Dorsolateral prefrontal cortex (tissue), 122 donors: ENCODE measurements at places on chromosomes 5 and 9.
A peak's percentile ranks its signal among the peaks of the same experiment; 100 is the strongest.

DNA sequence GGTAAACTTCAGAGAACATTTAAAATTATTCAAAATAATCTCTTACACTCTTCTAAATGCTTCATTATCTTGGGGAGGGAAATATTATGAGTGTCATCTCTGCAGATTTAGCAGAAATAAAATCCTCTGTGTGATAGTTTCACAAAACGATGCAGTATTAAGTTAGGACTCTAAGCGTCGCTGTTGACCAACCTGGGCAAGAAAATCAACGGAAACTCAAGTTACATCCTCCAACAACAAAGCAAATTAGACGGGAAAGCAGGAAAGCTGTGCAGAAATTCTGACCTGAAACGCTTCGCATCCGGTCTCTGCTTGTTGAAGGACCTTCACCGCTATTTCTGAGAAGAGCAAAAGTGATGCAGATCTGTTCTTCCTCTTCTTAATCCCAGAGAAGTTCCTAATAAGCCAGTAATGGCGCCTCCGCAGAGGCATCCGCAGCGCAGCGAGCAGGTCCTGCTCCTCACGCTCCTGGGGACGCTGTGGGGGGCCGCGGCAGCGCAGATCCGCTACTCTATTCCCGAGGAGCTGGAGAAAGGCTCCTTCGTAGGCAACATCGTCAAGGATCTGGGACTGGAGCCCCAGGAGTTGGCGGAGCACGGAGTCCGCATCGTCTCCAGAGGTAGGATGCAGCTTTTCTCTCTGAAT is at the start of gene PCDHGA6:
Gene PCDHGA6 (plus strand): TSS at position 219 of the 645 bp plus-strand sequence. CDS start 193 bp downstream, at position 412.
- no peak for DNase-seq

- DNase-seq, result peak; percentile 54
Observed at GRCh38 chr9:36504156-36504555, 68.5 kb upstream of the MELK start.

DNA sequence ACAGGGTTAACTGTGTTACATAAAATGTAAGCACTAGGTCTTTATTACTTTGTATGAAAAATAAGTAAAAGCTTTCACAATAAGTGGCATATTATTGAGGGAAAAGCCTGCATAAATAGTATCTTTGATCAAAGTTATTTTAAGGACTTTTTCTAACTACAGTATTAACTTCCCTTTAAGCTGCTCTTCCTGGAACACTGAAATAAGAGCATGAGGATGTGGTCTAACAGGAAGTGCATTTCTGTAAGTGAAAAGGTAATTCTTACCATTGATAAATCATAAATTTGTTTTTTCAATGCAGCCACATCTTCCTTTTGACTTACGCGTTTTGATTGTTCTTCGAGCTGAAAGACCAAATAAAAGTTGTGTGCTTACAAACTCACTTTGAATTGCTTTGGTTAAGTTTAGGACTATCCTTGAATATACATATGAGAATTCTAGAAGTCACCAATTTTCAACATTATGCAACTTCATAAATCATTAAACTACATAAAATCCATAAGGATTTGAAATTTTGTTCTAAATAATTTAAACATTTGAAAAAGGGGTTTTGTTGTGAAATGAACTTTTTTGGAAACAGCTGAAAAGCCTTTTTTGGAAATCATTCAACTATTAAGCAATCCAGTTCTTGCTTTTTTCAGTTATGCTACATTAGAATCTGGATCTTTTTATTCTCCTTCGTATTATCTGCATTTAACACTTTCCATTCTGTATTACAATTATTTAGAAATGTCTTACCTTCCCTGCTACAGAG is 50.6 kb downstream of the RASEF start:
- no peak for DNase-seq

GRCh38 chr9:20186823-20187222 is 398.0 kb upstream of the SLC24A2 start:
- DNase-seq, result no peak

DNA sequence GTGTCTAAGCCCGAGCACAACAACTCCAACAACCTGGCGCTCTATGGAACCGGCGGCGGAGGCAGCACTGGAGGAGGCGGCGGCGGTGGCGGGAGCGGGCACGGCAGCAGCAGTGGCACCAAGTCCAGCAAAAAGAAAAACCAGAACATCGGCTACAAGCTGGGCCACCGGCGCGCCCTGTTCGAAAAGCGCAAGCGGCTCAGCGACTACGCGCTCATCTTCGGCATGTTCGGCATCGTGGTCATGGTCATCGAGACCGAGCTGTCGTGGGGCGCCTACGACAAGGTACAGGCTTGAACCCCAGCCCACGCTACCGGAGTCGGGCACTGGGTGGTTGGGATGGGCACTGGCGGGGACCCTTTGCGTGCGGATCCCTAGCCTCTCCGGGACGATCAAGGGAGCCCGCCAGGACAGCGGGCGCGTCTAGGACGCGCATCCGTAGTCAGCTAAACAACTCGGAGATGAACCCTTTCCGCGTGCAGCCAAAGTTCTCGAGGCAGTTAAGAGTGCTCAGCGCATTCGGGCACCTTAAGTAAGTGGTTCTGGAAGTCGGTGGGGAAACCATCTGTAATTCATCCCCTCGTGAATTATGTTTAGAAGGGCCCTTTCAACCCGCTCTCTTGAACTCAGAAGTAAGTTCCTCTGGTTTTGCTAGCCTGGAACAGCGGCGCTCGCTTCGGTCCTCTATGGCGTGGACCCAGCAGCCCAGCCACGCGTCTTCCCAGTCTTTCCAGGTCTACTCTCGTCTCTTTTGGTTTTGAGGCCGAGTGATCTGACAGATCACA is 1.3 kb downstream of the KCNN2 start:
- no peak for DNase-seq

- DNase-seq, result no peak
Observed at GRCh38 chr5:5220901-5221631, 80.9 kb downstream of the ADAMTS16 start.

DNA sequence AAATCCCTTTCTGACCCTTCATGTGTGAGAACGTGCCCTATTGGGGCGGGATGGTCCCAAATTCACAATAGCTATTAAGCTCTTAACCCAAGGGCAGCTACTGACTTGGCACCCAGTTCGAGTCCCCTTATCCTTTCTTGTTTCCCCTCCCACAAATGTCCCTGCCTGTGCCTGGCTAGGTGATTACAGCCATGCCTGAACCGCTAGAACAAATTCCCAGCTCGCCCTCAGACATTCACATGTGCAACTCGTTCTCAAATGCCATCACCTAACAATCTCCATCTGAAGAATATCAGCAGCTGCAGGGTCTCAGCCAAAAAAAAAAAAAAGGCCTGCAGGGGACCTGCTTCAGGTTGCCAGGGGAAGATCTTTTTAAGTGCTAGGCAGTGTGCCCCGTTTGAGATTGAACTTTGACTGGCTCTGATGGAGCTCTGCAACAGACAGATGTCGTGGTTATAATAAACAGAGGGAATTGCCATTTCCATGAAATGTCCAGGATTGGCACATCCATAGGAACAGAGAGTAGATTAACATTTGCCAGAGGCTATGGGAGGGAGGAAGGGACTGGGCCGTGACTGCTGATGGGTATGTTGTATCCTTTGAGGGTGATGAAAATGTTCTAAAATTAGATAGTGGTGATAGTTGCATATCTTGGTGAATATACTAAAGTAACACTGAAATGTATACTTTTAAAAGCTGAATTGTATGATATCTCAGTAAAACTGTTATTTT is 347.2 kb upstream of the WWC1 start:
- DNase-seq, result no peak

- DNase-seq, result no peak
Observed at GRCh38 chr5:102902135-102902448, 147.0 kb downstream of the PAM start.

DNA sequence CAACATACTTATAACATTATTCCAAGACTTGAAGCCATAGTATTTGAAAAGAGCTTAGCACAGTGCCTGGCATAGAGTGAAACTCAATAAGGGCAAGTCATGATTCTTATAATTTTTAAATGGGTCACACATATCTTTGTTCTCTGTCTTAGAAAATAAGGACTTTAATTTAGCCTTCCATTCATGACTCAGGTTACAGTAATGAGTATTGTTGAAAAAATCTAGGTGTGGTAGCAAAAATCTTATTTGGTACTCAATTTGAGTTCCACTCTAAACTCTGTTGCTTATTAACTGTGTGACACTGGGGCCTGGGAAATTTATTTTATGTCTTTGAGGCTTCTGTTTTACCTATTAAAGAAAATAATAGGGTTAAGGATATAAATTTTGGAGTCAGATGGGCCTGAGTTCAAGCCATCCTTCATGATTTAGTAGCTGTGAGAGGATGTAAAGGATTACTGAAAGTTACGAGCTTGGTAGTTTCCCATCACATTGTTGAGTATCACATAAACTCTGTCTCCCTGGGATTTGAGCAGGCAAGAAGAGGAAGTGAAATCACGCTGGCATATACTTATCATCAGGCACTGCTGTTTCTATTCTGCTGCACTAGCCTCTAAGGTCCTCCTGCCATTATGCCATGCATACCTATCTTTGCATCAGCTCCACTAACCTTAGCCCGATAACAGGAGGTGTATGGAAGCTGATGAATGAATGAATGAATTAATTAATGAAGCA is 1.5 kb downstream of the SPINK9 start:
- DNase-seq, result no peak

GRCh38 chr5:43619911-43620310 is 16.9 kb downstream of the NNT start:
- DNase-seq, result no peak

GRCh38 chr5:31664566-31664965 is 25.6 kb downstream of the PDZD2 start:
- DNase-seq, result no peak

DNA sequence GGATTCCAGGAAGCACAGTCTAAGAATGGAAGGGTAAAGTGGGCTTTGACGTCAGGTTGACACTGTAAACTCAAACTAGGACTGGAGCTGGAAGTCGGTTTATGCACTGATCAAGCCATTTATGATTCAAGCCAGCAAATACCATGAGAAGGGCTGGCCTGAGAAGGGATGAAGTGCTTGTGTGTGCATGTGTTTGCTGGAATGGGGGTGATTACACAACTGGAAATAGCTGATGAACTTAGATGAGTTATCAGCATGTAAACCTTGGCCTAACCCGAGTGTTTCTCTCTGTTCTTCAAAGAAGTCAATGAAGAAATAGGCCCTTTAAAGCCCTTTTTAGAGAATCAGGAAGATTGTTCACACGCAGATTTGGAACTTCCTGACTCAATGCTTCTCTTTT is 287.6 kb downstream of the RFX3 start:
- no peak for DNase-seq

DNA sequence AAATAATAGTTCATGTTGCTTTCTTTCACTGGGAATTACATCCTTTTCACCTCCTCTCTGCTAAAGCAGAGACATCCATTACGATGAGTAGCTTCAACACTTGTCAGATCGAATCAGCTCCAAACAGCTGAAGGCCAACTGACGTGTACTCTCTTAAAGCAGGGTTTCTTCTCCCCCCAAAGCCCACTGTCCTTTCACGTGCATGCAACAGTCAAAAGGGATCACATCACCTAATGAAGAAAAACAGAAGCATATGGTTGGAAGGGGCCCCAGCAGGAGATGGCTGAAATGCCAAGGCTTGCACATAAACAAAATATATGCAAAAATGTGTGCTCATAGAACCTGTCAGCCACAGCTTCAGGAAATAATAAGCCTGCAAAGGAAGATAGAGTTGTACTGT is 421.6 kb downstream of the ANXA1 start:
- DNase-seq, result no peak

DNA sequence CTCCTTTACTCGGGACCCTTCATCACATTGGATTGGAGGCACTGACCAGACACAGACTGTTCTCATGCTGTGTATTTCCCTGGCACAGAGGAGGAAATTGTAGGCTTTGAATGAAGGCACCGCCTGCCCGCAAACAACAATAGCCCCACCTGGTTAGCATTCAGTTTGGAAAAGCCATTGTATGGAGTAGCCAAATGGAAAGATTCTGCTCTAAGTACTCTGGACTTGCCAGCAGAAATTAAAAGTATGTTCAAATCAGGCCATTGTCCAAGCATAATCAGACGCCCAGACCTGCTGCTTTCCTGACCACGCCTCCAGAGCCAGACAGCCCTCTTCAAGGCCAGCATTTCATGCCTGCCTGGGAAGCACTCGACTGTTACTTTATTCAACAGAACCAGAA is 8.0 kb upstream of the SEMA4D start:
- DNase-seq, result no peak

- no peak for DNase-seq
Observed at GRCh38 chr9:110143950-110144545, 63.9 kb downstream of the C9orf152 start.

- DNase-seq, result peak; percentile 77
Observed at GRCh38 chr5:132812781-132813598, at the start of gene SOWAHA. SOWAHA (plus strand) TSS chr5:132813302; CDS start chr5:132813622, 320 bp downstream.

DNA sequence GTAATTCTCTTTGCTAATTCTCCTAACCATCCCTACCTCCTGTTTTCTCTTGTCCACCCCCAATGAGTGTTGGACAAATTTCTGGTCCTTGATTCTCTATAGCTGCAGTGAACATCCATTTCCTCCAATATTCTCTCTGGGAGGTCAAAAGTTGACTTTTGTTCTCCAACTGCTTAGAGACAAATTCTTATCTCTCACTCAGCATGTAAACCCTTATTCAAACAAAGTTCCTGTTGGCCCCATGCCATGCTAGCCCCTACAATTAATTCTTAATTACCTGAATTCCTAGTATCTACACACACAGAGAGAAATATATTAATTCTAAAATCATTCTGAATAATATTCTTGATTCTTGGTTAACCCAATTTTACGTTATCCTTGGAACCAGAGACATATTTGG is 472.9 kb upstream of the ACTBL2 start:
- DNase-seq, result no peak

GRCh38 chr5:142784401-142784955 is 14.3 kb downstream of the ARHGAP26 start:
- DNase-seq, result no peak

DNA sequence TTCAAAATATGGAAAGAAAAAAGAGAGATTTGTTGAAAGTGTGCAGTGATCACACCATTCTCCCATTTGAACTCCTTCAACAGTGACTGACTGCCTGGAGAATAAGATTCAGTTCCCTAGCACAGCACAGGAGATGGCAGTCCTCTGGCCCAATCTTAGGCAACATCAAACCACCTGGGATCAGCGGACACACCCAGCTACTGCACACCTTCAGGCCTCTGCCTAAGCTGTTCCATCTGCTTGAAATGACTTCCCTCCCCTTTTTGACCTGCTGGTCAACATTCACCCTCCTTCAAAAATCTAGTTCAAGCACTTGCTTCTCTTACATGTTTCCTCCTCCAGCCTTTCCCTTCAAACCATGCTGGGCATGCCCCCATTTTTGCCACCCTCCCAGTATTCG is 4.5 kb downstream of the MAPK9 start:
- DNase-seq, result no peak

DNA sequence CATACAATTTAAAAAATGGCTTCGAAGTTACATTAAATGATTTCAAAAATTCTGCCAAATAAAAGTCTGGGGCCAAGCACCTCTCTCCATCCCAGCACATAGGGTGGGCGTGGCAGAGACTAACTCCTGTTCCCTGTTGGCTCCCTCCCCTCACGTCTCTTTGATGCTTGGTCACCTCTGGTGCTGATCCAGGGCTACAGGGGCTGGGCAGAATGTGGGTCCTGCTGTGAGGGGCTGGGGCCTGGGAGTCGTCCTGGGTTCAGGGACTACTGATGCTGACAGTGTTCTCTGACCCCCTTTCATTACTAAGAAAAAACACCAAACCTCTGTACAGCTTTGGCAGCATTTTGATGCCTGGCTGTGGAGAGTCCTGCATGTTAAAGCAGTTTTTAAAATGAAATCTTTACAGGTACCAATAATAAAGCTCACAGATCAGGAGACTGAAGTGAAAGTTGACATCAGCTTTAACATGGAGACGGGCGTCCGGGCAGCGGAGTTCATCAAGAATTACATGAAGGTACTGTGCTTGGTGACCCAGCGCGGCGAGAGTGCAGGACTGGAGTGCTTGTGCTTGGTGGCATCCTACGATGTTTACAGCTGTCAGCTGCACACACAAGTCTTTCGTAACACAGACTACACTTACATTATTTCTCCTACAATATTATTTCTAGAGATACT is 29.0 kb downstream of the TENT4A start:
- no peak for DNase-seq
